Epithelial cell of proximal tubule (primary cell): ENCODE measurements at places on chromosomes 6 and 20. TPM values are rescaled to one million over a fixed set of nuclear protein-coding genes. Genes with fewer than 3 reads are reported as not detected.

Gene PTK6
- total RNA-seq = not detected in 2 replicates

Gene RBPJL
- total RNA-seq = not detected in 2 replicates

Gene ABHD16B
- total RNA-seq = not detected in 2 replicates

Gene SAPCD1
- total RNA-seq = 0.94 and 4.4 TPM in 2 replicates

Gene SALL4
- 1.4 and 3.7 TPM in 2 replicates for total RNA-seq

Gene MPC1
- 20.4 and 21.2 TPM in 2 replicates for total RNA-seq

Gene C4B
- 1.1 and 1.2 TPM in 2 replicates for total RNA-seq

Gene CALHM6
- total RNA-seq = 0.35 and 4.8 TPM in 2 replicates

Gene NAPB
- total RNA-seq = 3.3 and 3.8 TPM in 2 replicates

Gene HTR1E
- total RNA-seq = not detected in 2 replicates

Gene OR2B6
- total RNA-seq = not detected in 2 replicates

Gene PTCHD4
- total RNA-seq = 0.07 and 1.3 TPM in 2 replicates

Gene SSTR4
- total RNA-seq = not detected in 2 replicates

Gene TSBP1
- total RNA-seq = not detected in 2 replicates

Gene PTGIS
- not detected in 2 replicates for total RNA-seq

Gene CNKSR3
- total RNA-seq = 10.3 and 12.4 TPM in 2 replicates

Gene HLA-DPA1
- total RNA-seq = 6.8 and 7.1 TPM in 2 replicates

Gene ABT1
- 15.7 and 23.7 TPM in 2 replicates for total RNA-seq

Gene GSTA3
- not detected in 2 replicates for total RNA-seq

Gene FAM120B
- total RNA-seq = 5.0 and 7.0 TPM in 2 replicates

Gene BPIFB1
- total RNA-seq = not detected in 2 replicates

Gene RXRB
- total RNA-seq = 15.0 and 15.1 TPM in 2 replicates

Gene CST1
- not detected in 2 replicates for total RNA-seq

Gene BPIFB2
- not detected in 2 replicates for total RNA-seq

Gene ARHGAP18
- 24.5 and 26.9 TPM in 2 replicates for total RNA-seq

Gene DPPA5
- total RNA-seq = not detected in 2 replicates

Gene COL21A1
- not detected in 2 replicates for total RNA-seq

Gene TULP1
- not detected in 2 replicates for total RNA-seq

Gene OVOL2
- total RNA-seq = 0.23 and 1.6 TPM in 2 replicates

Gene BYSL
- 8.7 and 27.3 TPM in 2 replicates for total RNA-seq

Gene FABP7
- not detected in 2 replicates for total RNA-seq

Gene TP53TG5
- total RNA-seq = not detected in 2 replicates

Gene HTR1B
- 0.43 TPM in 1 of 2 replicates, not detected in the other for total RNA-seq

Gene GRIK2
- total RNA-seq = 0.86 TPM in 1 of 2 replicates, not detected in the other

Gene BIRC7
- total RNA-seq = 1.1 and 10.6 TPM in 2 replicates

Gene NKAPL
- 0.17 and 0.65 TPM in 2 replicates for total RNA-seq

Gene ARHGAP40
- 1.7 and 5.6 TPM in 2 replicates for total RNA-seq

Gene BTNL2
- total RNA-seq = 0.63 TPM in 1 of 2 replicates, not detected in the other

Gene TRIM40
- total RNA-seq = not detected in 2 replicates

Gene SRC
- total RNA-seq = 32.5 and 37.8 TPM in 2 replicates

Gene CRISP3
- total RNA-seq = not detected in 2 replicates

Gene ECT2L
- total RNA-seq = not detected in 2 replicates

Gene ULBP2
- 5.3 and 16.0 TPM in 2 replicates for total RNA-seq

Gene SIRPD
- total RNA-seq = 0.51 TPM in 1 of 2 replicates, not detected in the other

Gene ATP6V1G2
- 0.14 and 0.52 TPM in 2 replicates for total RNA-seq

Gene ARMH2
- not detected in 2 replicates for total RNA-seq

Gene DOK5
- total RNA-seq = 1.9 and 4.4 TPM in 2 replicates

Gene C20orf144
- total RNA-seq = not detected in 2 replicates

Gene BANF2
- not detected in 2 replicates for total RNA-seq

Gene BCAS1
- total RNA-seq = under 0.01 and 0.65 TPM in 2 replicates

Gene STMND1
- total RNA-seq = 0.14 TPM in 1 of 2 replicates, not detected in the other

Gene ZKSCAN8
- total RNA-seq = 5.0 and 8.4 TPM in 2 replicates

Gene LTB
- 12.0 and 50.8 TPM in 2 replicates for total RNA-seq

Gene FUT9
- total RNA-seq = 0.46 and 0.58 TPM in 2 replicates

Gene PAK5
- not detected in 2 replicates for total RNA-seq

Gene PTPN1
- 41.7 and 47.5 TPM in 2 replicates for total RNA-seq
